ENCODE measurements at places on chromosomes 16 and 17.
A peak's percentile ranks its signal among the peaks of the same experiment; 100 is the strongest.

DNA sequence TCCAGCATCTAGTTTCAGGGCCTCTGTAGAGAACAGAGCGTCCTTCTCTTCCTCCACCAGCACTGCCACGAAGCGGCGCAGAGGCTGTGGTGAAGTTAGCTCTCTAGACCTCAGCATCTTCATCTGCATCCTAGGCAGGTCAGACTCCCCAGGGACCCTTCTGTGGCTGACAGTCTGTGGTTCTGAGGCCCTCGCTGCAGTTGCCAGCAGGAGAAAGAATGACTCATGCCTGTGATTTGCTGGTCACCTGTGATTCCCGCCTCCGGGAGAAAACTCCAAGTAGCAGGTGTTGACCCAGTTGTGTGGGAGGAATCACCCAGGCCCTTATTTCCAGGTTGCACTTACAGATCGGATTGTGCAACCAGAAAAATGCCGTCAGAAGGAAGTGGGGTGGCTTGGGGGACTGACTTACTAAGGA, 117.3 kb upstream of the CACNG5 start:
- DNase-seq = no peak

GRCh38 chr17:55990332-55991006, 162.8 kb upstream of the ANKFN1 start:
- no peak for DNase-seq

DNA sequence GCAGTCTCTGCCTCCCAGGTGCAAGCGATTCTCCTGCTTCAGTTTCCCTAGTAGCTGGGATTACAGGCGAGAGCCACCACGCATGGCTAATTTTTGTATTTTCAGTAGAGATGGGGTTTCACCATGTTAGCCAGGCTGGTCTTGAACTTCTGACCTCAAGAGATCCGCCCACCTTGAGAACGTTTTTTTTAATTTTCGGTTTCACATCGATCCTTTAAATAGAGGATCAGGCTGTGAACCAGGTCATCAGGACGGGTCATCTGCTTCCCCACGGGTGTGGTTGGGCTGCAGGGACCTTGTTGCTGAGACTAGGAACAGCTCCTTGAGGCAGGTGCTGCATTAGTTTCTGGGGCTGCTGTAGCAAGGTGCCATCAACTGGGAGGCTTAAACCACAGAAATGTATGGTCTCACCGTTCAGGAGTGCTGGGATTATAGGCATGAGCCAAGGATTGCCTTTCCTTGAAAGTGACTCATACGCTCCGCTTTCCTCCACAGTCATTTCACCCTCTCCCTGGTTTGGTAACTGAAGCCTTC, 7.9 kb upstream of the NAGPA start:
- no peak for DNase-seq

DNA sequence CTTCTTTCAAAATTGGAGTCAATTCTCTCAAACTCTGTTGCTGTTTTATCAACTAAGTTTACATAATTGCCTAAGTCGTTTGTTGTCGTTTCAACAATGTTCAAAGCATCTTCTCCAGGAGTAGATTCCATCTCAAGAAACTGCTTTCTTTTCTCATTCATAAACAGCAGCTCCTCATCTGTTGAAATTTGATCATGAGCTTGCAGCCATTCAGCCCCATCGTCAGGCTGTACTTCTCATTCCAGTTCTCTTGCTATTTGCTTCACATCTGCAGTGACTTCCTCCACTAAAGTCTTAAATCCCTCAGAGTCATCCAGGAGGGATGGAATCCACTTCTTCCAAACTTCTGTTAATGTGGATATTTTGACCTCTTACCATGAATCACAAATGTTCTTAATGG, 230.6 kb downstream of the IRF8 start:
- DNase-seq = no peak

- peak; percentile 78 for DNase-seq
Measured at GRCh38 chr17:64661976-64662773, at the start of gene SMURF2. SMURF2 (minus strand) TSS chr17:64662307; CDS start chr17:64661880, 427 bp downstream.

DNA sequence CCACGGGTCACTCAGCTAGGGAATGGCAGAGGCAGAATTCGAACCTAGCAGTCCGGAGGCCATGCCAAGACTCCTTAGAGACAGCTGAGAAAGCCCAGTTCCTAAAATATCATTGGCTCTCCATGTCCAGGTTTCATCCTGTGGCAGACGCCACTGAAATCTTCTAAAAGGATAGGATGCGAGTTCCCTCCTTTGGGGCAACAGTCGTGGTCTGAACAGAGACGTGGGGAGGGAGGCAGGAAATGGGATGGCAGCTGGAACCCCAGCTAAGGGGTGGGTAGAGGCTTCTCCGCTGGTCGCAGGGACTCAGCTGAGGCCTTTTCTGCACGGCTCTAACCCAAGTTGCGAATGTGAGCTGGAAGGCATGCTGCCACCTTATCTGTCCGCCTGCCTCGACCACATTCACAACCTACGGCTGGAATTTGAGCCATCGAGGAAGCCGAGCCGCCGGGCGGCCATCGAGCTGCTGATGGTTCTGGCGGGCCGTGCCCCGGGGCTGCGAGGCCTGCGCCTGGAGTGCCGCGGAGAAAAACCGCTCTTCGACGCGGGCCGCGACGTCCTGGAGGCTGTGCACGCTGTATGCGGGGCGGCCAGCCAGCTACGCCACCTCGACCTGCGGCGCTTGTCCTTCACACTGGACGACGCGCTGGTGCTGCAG, 1.9 kb upstream of the HSF4 start:
- DNase-seq = no peak

- DNase-seq = no peak
Measured at GRCh38 chr17:3982113-3982512, 17.9 kb upstream of the ATP2A3 start.

- no peak for DNase-seq
Measured at GRCh38 chr16:57166951-57167350, 18.9 kb downstream of the PSME3IP1 start.

DNA sequence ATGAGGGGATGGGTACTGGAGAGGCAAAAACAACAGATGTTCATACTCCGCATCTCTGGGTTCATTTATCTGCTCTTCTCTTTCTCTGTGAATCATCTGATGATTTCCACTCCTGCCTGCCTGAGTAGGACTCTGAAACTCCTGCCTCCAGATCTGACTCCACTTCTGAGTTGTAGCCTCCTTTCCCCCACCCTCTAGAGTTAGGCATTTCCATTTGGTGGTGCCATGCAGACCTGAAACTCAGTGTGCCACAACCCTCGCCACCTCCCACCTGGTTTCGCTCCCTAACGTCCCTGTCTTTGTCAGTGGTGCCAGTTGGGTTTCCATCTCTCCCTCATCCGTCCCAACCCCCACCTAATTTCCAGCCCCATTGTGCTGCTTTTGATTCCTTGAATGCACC, 126.2 kb downstream of the PRKCB start:
- DNase-seq = no peak

GRCh38 chr17:6120351-6120750, 50.2 kb downstream of the WSCD1 start:
- DNase-seq = no peak

GRCh38 chr16:27922433-27922832, 141.1 kb downstream of the GSG1L start:
- no peak for DNase-seq

GRCh38 chr17:82795615-82796014, 43.8 kb downstream of the TBCD start:
- DNase-seq = no peak

DNA sequence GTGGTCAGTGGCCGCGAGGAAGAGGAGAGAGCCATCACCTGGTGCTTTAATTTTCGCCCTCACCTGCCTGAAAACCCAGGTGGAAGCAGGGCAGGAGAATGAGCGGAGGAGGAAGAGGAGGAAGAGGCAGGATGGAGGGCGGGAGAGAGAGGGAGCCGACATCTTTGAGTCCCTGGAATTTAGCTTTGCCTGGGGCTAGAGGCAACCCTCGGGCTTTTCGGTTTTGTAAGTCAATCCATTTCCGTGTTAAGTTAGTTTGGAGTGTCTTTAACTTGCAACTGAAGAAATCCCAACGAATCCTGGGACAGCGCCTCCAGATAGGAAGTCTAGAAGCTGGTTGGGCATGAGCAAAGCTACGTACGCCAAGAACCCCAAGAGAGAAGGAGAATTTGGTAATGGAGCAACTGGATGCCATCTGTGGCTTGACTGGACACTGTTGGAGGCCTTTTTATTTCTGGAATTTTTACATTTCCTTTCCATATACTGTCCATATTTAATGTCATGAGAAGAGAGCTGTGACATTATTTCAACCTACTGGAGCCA, 36.9 kb upstream of the ATP2A3 start:
- DNase-seq = no peak

DNA sequence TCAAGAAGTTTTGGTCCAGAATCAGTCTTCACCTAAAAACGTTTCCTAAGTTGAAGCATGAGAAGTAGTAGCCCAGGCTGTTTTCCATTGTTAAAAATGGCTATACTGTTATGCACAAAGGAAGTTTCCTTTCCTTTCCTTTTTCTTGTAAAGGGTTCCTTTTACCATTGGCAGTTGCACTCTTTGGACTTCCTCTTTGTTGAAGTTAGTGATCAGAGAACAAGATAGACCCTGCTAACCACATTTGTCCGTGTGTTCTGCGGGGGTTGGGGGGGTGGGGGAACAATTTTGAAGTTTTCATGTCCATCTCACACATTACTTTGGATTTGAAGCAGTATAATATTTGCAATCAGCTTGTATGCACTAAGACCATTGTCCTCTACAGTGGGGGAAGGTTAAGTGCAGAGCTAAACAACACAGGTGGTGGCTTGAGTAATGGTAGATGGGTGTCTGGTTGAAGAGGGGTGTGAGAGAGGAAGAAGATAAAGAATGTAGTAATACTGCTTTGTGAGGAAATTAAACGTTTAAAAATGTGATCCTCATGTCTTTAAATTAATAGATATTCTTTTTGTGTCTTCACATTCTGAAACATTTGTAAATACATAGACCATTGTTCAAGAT, 1.4 kb downstream of the LPCAT2 start:
- DNase-seq = no peak

DNA sequence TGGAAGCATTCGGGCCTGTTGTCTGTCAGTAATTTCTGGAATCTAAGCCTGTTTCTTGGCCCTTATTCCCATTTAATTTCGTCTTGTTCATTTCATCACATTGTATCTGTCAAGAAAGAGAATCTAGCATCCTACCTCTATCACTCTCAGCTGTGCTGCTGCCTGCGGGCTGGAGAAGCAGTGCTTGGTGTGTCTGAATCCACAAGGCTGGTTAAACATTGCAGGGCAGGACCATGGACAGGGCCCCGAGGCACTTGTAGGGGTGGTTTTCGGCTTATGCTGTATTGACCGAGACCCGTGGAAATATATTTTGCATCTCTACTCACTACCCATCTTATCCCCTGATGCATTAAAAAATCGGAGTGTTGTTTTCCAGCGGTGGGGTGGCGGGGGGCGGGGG, 3.1 kb downstream of the RAB11FIP4 start:
- no peak for DNase-seq

DNA sequence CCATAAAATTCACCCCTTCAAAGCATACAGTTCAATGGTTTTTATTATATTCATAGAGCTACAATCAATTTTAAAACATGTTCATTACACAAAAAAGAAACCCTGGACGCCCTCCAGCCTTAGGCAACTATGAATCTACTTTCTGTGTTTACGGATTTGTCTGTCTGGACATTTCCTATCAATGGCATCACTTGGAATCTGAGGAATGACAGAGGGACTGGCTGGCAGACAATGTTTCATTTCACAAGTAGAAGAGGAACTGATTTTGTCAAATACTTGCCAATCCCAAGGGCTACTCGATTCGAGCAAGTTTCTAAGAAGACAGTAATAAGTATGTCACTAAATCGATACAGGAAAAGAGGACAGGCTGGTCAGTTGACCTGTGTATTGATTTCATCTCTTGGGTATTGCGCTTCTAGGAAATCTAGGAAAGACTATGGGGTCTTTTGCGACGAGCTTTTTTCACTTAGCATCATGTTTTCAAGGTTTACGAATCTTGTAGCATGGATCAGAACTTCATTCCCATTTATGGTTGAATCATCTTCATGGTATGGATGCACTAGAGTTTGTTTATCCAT, 56.6 kb downstream of the RGS9 start:
- DNase-seq = no peak

DNA sequence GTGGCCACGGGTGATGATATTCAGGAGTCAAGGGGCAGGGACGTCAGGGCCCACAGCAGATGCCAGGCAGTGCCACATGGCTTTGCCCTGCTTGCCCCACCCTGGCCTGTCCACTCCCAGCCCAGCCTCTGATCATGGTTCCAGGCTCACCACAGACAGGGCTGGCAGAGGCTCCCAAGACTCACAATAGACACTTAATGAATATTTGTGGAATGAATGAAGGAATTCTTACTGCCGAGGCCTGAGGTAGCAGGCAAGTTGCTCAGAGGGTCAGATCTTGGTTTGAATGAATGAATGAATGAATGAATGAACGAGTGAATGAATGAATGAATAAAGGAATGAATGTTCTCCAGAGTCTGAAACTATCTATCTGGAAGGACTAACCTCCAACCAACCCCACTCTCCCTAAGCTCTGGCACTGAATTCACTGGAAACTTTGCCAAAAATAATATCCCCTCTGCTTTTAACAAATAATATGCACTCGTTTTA, 60.9 kb downstream of the RAI1 start:
- no peak for DNase-seq

GRCh38 chr17:45640141-45640850, 143.8 kb upstream of the CRHR1 start:
- DNase-seq = no peak

DNA sequence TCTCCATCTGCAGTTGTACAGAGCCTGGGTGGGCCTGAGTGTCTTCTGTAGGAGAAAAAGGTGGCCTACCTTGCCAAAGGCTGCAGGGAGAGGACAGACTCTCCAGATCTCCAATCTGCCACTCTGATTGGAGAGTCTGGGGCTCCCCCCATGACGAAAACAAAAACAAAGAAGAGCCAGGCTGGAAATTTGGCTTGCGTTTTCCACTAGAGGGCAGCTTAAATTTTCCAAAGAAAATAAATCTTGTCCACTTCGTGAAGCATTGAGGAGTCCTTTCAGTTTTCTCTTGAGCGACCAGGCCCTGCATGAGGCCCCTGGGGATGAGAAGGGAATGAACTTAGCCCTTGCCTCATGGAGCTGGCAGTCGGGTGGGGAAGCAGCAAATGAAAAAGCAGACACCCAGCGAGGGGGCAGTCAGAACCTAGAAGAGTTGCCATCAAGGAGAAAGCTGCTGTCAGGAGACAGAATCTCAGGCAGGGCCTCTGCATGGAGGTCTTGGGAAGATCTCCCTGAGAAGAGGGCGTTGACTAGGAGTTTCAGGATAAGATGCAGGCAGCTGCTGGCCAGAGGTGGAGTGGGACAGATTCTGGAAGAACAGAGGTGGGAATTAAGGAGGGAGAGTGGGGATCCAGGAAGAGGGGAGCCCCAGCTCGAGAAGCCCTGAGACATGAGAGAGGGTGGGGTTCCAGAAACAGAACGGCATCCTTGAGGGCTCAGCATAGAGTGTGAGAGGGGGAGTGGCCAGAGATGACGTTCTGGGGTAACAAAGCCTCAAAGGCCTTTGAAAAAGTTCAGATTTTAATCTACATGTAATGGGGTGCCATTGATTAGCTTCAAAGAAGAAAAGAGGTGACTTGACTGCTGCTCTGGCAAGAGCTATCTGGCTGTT, 8.4 kb upstream of the SHCBP1 start:
- DNase-seq = no peak

DNA sequence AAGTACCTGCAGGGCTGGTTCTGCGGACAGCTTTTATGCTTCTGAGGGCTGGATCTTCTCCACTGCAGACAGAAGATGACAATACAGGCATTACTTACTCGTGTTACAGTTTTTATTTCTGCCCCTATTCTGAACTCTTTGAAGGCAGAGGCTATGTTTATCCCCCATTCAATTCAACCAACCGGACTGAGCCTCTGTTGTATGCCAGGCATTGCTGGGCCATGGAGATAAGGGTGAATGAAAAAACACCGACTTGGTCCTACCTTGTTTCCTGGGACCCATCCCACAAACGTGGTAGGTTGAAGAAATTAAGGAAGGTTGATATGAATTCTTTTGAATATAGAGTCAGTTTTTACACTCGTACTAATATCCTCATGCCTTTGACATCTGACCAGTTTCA, 10.0 kb upstream of the HP start:
- no peak for DNase-seq
